ENCODE measurements at places on chromosomes 16 and 17. TPM values are rescaled to one million over a fixed set of nuclear protein-coding genes. Genes with fewer than 3 reads are reported as not detected.

GRCh38 chr16:31472709-31473203, 804 bp downstream of the TGFB1I1 start:
- H3K4me1 ChIP-seq: peaks cover 14% of the 10 kb centered on the region
- H3K36me3 ChIP-seq: peaks cover 20% of the 10 kb centered on the region
- H3K27ac ChIP-seq: peak overlapping the region; percentile 49
- DNase-seq: peak; percentile 81
- H3K4me3 ChIP-seq: peak overlapping the region; percentile 71

GRCh38 chr17:21353326-21354010, 22.7 kb upstream of the KCNJ12 start:
- no peak for DNase-seq
- H3K4me1 ChIP-seq: no peaks in the 10 kb centered on the region
- no peak overlapping the region for H3K27ac ChIP-seq
- no peaks in the 10 kb centered on the region for H3K27me3 ChIP-seq
- H3K36me3 ChIP-seq: no peaks in the 10 kb centered on the region

GRCh38 chr16:53789137-53789536, 85.2 kb downstream of the FTO start:
- H3K27ac ChIP-seq: no peak overlapping the region
- H3K36me3 ChIP-seq: no peaks in the 10 kb centered on the region
- DNase-seq: no peak
- H3K4me1 ChIP-seq: no peaks in the 10 kb centered on the region
- no peaks in the 10 kb centered on the region for H3K27me3 ChIP-seq

DNA sequence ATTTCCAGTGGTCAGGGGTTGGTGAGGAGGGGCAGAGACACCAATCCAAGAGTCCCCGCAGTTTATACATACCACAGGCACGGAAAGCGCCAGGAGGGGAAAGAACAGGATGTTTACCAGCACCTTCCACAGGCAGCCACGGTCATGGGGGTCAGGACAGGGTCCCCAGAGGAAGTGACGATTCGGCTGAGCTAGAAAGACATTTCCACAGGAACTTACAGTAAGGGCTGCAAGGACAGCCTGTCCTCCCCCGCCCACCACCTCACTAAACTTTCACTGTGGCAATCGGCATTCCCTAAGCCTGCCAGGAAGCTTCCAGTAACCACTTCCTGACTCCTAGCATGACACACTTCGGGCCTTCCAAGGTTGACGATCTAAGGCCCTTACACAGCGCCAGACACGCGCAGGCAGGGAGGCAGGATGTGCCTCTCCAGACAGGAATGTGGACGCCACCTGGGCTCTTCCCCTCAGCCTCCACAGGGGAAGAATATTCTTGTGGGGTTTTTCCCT, 1.2 kb upstream of the MT2A start:
- peaks cover 50% of the 10 kb centered on the region for H3K4me1 ChIP-seq
- H3K4me3 ChIP-seq: peak overlapping the region; percentile 8
- H3K27me3 ChIP-seq: no peaks in the 10 kb centered on the region
- no peaks in the 10 kb centered on the region for H3K36me3 ChIP-seq
- peak; percentile 96 for DNase-seq
- H3K27ac ChIP-seq: peak overlapping the region; percentile 99

GRCh38 chr16:74830648-74831047, 56.0 kb upstream of the FA2H start:
- H3K4me1 ChIP-seq: no peaks in the 10 kb centered on the region
- peaks cover 11% of the 10 kb centered on the region for H3K27me3 ChIP-seq
- no peak overlapping the region for H3K27ac ChIP-seq
- no peak for DNase-seq

GRCh38 chr16:13041180-13041579, 139.8 kb downstream of the SHISA9 start:
- H3K4me1 ChIP-seq: no peaks in the 10 kb centered on the region
- H3K27me3 ChIP-seq: no peaks in the 10 kb centered on the region
- no peak for DNase-seq
- H3K4me3 ChIP-seq: no peak overlapping the region
- no peaks in the 10 kb centered on the region for H3K36me3 ChIP-seq
- no peak overlapping the region for H3K27ac ChIP-seq

DNA sequence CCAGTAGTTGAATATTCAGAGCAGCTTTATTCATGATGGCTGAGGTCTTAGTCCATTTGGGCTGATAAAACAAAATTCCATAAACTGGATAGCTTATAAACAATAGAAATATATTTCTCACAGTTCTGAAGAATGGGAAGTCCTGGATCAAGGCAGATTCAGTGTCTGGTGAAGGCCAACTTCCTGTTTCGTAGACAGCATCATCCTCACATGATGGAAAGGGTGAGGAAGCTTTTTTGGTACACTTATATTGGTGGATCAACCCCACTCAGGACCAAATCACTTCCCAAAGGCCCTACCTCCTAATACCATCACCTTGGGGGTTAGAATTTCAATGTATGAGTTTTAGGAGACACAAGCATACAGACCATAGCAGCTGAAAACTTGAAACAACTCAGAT, 224.2 kb downstream of the CYB561 start:
- H3K4me3 ChIP-seq: no peak overlapping the region
- no peaks in the 10 kb centered on the region for H3K36me3 ChIP-seq
- no peaks in the 10 kb centered on the region for H3K4me1 ChIP-seq
- H3K27me3 ChIP-seq: no peaks in the 10 kb centered on the region
- no peak overlapping the region for H3K27ac ChIP-seq
- DNase-seq: no peak

- no peak overlapping the region for H3K4me3 ChIP-seq
- no peaks in the 10 kb centered on the region for H3K36me3 ChIP-seq
- H3K27me3 ChIP-seq: no peaks in the 10 kb centered on the region
- DNase-seq: no peak
Observed at GRCh38 chr17:45428931-45429338, 3.7 kb downstream of the ARHGAP27 start.

DNA sequence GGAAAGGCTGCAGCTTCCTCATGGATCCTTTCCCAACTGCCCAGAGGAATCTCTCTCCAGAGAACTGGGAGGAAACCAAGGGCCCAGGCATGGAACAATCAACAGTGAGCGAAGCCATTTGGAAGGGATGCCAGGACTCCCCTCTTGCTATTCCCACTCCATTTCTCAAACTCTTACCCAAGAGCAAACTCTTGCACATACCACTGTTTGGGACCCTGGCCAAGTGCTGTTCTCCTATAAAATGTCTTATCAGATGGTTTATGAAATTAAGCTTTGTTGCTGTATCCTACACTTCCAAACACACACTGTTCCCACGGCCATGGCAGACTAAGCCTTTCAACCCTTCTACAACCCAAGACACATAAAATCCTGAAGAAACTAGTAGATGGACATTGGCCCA, 48.3 kb upstream of the AXIN2 start:
- no peak overlapping the region for H3K27ac ChIP-seq
- no peaks in the 10 kb centered on the region for H3K4me1 ChIP-seq
- H3K36me3 ChIP-seq: no peaks in the 10 kb centered on the region
- H3K4me3 ChIP-seq: no peak overlapping the region
- H3K27me3 ChIP-seq: no peaks in the 10 kb centered on the region

GRCh38 chr16:70745536-70746025, 55.4 kb downstream of the VAC14 start:
- no peak overlapping the region for H3K4me3 ChIP-seq
- no peaks in the 10 kb centered on the region for H3K27me3 ChIP-seq
- no peak overlapping the region for H3K27ac ChIP-seq
- no peak for DNase-seq
- H3K36me3 ChIP-seq: peaks cover 5% of the 10 kb centered on the region
- peaks cover 18% of the 10 kb centered on the region for H3K4me1 ChIP-seq

GRCh38 chr17:79851461-79851817, 12.2 kb upstream of the CBX4 start:
- no peaks in the 10 kb centered on the region for H3K36me3 ChIP-seq
- H3K4me3 ChIP-seq: no peak overlapping the region
- no peaks in the 10 kb centered on the region for H3K27me3 ChIP-seq
- peaks cover 3% of the 10 kb centered on the region for H3K4me1 ChIP-seq
- no peak overlapping the region for H3K27ac ChIP-seq
- no peak for DNase-seq

DNA sequence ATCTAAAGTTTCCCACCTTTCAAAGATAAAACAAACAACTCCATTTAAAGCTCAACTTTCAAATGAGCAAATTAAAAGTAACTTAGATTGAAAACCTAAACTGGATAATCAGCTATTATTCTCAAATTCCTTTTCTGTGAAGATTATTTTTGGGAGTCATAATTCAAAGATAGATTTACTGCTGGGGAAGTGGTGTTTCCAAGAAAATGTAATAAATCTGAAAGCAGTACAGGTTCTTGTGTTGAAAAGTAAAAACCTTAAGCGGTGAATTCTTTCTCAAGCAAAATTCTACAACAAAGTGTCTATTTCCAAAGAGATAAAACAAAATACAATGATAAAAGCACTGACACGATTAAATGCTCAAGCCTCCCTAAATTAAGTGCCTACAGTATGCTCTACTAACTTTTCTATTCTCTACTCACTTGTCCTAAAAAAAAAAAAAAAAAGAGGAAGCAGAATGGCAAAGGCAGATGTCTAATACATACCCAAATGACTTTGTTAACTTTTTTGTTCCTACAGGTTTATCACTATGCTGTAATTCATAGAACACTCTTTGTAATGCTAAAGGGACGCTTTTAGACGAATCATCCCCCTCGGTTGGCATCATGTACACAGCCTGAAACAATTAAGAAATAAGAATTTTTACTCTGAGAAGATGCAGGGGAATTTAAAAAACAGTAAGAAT, 34.5 kb downstream of the LITAFD start:
- no peak for DNase-seq
- no peak overlapping the region for H3K4me3 ChIP-seq
- H3K27me3 ChIP-seq: no peaks in the 10 kb centered on the region
- no peaks in the 10 kb centered on the region for H3K4me1 ChIP-seq
- peaks cover 22% of the 10 kb centered on the region for H3K36me3 ChIP-seq

DNA sequence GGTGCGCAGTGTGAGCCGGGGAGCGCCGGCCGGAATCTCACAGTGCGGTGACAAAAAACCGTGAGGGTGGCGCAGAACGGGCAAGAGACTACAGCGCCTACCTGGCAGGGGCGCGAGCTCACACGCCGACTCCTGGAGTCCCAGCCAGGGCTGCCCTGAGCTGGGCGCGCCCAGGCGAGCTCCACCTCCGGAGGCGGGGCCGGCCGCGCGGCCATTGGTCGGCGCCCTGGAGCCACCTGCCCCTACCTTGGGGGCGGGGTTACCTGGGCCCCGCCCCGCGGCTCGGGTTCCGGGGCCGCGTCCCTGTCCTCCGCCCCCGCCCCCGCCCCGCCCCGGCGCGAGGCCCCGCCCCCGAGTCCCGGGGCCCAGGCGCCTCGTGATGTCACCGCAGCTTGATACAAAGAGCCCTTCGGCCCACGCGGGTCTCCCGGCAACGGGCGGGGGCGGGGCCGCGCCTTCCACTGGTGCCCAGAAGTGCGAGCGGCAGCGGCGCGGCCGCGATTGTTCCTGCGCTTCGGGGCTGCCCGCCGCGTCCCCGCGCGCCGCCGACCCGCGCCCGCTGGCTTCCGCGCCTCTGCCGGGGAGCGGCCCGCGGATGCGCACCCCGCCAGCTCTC, 96.3 kb downstream of the RAB11FIP4 start:
- H3K4me1 ChIP-seq: no peaks in the 10 kb centered on the region
- peak overlapping the region; percentile 20 for H3K4me3 ChIP-seq
- DNase-seq: no peak
- no peaks in the 10 kb centered on the region for H3K36me3 ChIP-seq
- H3K27ac ChIP-seq: no peak overlapping the region

DNA sequence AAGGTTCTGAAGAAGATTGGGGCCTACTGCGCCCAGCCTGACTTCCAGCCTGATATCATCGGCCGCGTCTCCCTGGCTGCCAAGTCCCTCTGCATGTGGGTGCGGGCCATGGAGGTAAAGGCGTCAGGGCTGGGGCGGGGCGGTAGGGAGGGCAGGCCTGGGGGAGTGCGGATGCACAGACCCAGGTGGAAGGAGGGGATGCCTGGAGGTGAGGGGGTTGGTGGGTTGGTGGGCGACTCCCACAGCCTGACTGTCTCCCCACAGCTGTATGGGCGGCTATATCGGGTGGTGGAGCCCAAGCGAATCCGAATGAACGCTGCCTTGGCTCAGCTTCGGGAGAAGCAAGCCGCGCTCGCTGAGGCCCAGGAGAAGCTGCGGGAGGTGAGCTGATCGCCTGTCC, 26.8 kb upstream of the KDM6B start:
- H3K4me1 ChIP-seq: no peaks in the 10 kb centered on the region
- H3K27ac ChIP-seq: no peak overlapping the region
- H3K27me3 ChIP-seq: peaks cover 8% of the 10 kb centered on the region
- H3K36me3 ChIP-seq: no peaks in the 10 kb centered on the region

DNA sequence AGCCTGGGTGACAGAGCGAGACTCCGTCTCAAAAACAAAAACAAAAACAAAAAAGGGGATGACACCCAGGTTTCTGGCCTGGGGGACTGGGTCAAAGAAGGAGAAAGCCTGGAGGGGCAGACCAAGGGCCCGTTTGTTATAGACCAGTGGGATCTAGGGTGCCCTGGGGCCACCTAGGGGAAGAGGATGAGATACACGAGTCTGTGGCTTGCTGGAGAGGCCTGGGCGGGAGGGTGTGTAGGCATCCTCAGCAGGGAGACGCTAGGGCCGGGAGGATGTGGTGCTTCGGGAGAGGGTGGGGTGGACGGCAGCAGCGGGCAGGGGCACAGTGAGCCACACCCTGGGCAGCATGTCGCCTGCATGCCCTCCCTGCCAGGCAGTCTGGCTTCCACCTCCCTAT, 17.1 kb upstream of the CRK start:
- H3K27me3 ChIP-seq: no peaks in the 10 kb centered on the region
- H3K36me3 ChIP-seq: peaks cover 8% of the 10 kb centered on the region
- no peak overlapping the region for H3K4me3 ChIP-seq
- no peak overlapping the region for H3K27ac ChIP-seq

GRCh38 chr17:6507535-6507934, 48.8 kb downstream of the PITPNM3 start:
- peak; percentile 92 for DNase-seq
- no peaks in the 10 kb centered on the region for H3K27me3 ChIP-seq
- no peaks in the 10 kb centered on the region for H3K36me3 ChIP-seq
- H3K27ac ChIP-seq: no peak overlapping the region
- H3K4me3 ChIP-seq: no peak overlapping the region
- H3K4me1 ChIP-seq: peaks cover 53% of the 10 kb centered on the region

DNA sequence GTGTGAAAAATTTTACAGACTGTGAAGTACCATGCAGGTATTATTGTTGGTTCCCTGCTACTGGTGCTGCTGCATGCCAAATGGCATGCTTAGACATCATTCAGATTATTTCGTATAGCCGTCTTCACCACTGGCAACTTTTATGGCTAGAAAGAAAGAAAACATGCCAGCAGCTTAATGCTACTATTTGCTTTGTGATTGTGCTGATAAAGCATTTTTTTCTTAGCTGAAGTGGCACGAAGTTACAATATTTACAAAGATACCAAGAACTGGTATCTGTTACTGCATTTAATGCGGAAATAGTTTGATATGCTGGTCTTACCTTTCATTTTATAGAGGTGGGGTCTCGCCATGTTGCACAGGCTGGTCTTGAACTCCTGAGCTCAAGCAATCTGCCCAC, 8.2 kb downstream of the ZNHIT3 start:
- no peaks in the 10 kb centered on the region for H3K27me3 ChIP-seq
- no peak for DNase-seq
- peaks cover 10% of the 10 kb centered on the region for H3K36me3 ChIP-seq
- no peak overlapping the region for H3K27ac ChIP-seq
- no peak overlapping the region for H3K4me3 ChIP-seq
- no peaks in the 10 kb centered on the region for H3K4me1 ChIP-seq

ADAMTS18 gene
- 27.5 TPM for total RNA-seq

CD300E gene
- not detected for total RNA-seq

TUBB3 gene
- 164 TPM for total RNA-seq

SBK1 gene
- 0.51 TPM for total RNA-seq

PRAC2 gene
- total RNA-seq: not detected

ABCC11 gene
- not detected for total RNA-seq

CACNG3 gene
- not detected for total RNA-seq

KRTAP9-2 gene
- not detected for total RNA-seq

CRHR1 gene
- total RNA-seq: not detected

CHST4 gene
- not detected for total RNA-seq

NUBP2 gene
- total RNA-seq: 55.0 TPM

ZSCAN32 gene
- total RNA-seq: 10.9 TPM

CCL4 gene
- not detected for total RNA-seq

ARL5C gene
- total RNA-seq: not detected

BAIAP3 gene
- total RNA-seq: 0.88 TPM
